HFF-Myc (cell line): ENCODE measurements at places on chromosomes 11 and 22.

GRCh38 chr11:70352100-70352499 lies 46.2 kb upstream of the CTTN start:
- no peak for DNase-seq

DNA sequence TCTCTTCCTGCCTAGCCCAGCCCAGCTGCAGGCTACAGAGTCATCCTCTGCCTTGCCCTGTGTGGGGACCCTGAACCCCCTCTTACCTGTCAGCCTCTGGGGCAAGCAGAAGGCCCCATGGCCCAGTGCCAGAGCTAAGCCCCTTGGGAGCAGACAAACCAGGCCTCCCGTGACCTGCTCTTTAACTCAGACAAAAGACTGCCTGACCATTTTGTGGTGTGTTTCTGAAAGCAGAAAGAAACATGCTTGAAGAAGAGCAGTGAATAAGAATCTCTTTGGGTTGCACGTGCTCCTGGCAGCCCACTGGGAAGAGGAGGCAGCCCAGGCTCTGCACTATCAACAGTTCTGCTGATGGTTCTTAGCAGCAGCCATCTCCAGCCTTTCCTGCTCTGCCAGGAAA lies 118.6 kb downstream of the GRIK4 start:
- no peak for DNase-seq

GRCh38 chr11:48078689-48079088 lies 98.3 kb downstream of the PTPRJ start:
- no peak for DNase-seq

- DNase-seq: no peak
Measured at GRCh38 chr11:79017811-79018210, 423.0 kb downstream of the TENM4 start.

GRCh38 chr11:85874265-85874664 lies 19.1 kb downstream of the CCDC83 start:
- no peak for DNase-seq

- DNase-seq: no peak
Measured at GRCh38 chr11:105181521-105181920, 42.0 kb upstream of the CARD18 start.

GRCh38 chr22:45577746-45578523 lies 75.3 kb downstream of the FBLN1 start:
- DNase-seq: peak; percentile 71

DNA sequence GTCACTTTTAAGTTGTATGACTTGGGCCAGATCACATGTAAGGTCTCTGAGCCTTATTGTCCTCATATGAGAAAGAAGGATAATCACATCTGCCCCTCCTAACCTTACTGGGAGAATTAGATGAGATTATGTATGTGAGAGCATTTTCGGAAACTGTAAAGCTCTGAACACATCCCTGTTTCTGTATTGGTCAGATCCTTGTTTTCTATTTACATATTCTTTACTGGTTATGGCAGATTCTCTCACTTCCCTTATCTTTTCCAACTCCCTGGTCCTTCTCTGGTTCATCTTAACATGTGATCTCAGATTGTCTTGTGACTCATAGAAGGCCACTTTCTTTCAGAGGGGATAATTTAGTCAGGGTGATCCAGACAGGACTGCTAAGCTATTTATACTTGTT lies 41.8 kb downstream of the CCDC81 start:
- no peak for DNase-seq

DNA sequence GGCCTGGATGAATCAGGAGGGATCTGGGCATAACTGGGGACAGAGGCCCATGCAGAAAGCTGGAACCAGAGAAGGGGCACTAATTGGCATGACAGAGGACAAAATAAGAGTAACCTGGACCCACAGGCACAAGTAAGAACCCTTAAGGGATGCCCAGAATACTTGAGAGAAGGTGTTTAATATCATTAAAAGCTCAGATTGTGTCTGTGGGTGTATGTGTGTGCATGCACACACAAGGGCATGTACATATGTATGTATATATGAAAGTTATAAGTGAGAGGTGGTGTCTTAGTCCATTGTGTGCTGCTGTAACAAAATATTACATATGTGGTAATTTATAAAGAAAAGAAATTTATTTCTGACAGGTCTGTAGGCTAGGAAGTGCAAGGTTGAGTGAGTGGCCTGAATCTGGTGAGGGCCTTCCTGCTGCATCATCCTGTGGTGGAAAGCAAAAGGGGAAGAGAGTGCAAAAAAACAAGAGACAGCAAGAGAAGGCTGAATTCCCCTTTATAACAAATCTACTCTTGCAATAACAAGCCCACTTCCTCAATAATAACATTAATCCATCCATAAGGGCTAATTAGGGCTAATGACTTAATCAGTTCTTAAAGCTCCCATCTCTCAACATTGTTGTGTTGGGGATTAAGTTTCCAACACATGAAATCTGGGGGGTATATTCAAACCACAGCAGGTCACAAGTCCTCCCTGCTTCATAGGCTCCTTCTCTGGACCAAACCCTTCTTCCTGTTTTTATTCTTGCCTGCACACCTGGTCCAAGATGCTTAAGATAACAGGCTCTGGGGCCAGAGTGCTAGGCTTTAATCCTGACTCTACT lies 68.3 kb upstream of the POU2AF2 start:
- DNase-seq: no peak

GRCh38 chr11:35103366-35104208 lies 35.4 kb upstream of the CD44 start:
- DNase-seq: no peak

- DNase-seq: no peak
Measured at GRCh38 chr22:21069375-21069774, 23.6 kb downstream of the LRRC74B start.

DNA sequence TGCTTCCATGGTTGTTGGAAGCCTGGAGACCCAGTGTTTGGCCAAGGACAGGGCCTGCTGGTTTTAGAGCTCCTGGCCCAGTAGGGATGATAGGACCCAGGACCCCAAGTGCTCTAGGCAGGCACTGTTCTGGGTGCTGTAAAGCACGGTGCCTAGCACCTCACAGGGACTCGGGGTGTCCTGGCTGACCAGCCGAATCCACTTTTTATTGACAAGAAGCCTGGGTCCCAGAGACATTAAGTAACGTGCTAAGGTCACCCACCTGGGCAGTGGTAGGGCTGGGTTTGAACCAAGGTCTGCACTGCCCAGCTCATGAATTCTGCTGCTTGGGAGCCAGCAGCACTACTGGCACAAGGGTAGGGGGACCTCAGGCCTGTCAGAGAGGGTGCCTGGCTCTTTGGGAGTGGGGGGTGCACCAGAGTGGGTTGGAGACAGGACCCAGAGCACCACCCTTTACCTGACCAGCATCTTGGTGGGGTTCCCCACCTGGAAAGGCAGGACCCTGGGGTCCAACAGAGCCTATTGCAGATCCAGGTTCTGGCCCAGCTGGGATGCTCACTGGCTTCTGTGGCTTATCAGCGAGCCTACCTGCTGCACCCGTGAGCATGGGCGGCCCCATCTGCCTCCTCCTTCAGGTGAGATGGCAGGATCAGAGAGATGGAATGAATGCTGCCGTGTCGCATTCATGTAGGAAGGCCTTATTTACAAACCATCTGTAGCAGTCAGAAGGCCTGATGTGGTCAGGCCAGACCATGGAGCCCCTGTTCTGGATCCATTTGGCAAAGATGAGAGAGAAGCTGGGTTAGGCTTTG lies 52.0 kb downstream of the BCR start:
- DNase-seq: no peak

DNA sequence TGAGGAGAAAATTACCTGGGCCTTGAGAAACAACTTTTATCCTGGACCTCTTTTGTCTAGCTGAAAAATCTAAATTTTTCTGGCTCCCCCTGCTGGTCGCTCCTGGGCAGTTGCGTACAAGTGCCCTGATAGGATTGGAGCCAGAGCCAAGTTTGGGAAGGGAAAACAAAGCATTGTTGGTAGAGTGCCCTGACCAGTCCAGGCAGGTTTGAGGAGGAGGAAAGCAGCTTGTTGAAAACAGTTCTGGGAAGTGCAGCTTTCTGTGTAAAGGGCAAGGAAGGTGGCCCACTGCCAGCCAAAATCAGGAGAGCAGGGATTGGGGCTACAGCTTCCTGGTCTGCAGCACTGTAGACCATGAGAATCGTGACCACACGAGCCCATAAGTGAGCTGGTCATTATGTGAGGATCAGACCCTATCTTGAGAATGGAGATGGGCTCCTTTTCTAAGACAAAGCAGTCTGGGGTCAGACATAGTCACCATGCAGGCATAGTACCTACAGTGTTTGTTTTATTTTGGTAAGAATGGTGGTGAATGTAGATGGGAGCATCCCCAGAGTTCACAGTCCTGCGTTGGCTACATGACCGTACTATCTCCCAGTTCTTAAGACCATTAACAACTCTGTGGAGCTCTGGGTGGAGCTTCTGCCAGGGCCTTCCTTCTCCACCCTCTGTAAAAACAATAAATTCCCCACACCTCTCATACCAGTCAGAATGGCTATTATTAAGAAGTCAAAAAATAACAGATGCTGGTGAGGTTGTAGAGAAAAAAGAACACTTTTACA lies 21.3 kb upstream of the PIK3IP1 start:
- DNase-seq: peak; percentile 72

DNA sequence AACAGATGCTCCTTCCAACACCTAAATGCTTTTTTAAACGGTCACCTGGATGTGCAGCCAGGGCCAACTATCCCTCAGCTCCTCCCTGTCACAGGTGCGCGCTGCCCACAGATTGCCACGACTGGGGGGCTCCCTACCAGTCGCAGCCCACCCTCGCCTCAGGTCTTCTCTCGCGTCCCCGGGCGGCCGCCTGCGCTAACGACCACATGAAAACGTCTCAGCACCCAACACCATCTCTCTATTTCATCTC lies 469 bp downstream of the ZBED5 start:
- DNase-seq: no peak

- no peak for DNase-seq
Measured at GRCh38 chr11:85776951-85777602, 33.9 kb downstream of the SYTL2 start.

DNA sequence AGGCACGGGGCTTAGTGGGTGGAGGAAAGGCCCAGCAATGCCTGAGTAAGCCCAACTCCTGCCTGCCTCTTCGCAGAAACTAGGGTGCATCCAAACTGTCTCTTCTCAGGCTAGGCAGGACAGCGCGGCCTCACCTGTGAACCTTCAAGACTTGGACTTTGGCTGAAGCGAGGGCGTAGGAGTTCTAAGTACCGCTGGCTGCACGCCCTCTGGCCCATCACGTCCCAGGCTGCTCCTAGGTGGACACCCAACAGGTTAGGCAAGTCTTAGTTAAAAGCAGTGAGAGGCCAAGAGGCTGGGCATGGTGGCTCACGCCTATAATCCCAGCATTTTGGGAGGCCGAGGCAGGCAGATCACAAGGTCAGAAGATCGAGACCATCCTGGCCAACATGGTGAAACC lies 1.8 kb upstream of the DDB2 start:
- DNase-seq: no peak

- DNase-seq: no peak
Measured at GRCh38 chr11:45144126-45145082, 2.0 kb upstream of the PRDM11 start.
